Stimulated activated CD8-positive, alpha-beta memory T cell treated with anti-CD3 and anti-CD28 coated beads, Interleukin-12 subunit alpha, Interleukin-12 subunit beta, amount 100 ng/mL, for 4 hours (primary cell): ENCODE measurements at places on chromosomes 5 and 9.

GRCh38 chr9:137052998-137053943 lies 590 bp downstream of the ENTPD2 start:
- DNase-seq: no peak

DNA sequence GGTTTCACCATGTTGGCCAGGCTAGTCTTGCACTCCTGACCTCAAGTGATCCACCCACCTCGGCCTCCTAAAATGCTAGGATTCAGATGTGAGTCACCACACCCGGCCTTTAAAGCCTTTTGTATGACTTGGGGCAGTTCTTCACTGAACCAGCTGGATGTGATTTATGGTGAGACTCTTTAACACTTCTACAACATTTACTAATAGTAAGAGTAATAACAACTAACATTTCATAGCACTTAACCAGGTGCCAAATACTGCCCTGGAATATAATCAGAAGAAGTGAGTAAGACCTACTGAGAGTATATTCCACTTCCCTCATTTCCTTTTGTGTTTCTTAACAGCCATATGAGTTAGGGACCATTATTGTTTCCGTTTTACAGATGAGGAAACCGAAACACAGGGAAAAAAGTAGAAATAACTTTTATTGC lies 10.0 kb downstream of the ZSWIM6 start:
- no peak for DNase-seq

GRCh38 chr9:31808766-31809165 lies 575.7 kb upstream of the ACO1 start:
- no peak for DNase-seq

- no peak for DNase-seq
Measured at GRCh38 chr9:90333226-90333625, 309.4 kb downstream of the DIRAS2 start.

- DNase-seq: no peak
Measured at GRCh38 chr5:115460472-115460871, 84.1 kb downstream of the FEM1C start.

DNA sequence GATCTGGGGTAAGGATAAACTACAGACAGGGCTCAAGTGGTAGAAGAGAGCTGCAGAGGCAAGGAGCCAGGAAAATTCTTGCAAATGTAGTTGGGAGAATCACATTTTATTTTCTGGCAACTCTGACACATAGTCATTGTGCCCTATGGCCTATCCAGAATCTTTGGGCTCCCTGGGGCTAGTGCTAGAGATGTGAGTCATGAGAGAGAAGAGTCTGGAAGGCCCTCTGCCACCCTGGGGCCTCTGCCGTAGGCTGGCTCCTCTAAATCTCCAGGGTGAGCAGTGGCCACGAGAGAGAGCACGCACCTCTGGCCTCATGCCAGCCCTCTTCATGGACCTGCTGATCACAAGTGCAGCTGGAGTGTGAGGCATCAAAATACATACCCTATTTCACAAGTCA lies 74.3 kb upstream of the SSBP2 start:
- no peak for DNase-seq

DNA sequence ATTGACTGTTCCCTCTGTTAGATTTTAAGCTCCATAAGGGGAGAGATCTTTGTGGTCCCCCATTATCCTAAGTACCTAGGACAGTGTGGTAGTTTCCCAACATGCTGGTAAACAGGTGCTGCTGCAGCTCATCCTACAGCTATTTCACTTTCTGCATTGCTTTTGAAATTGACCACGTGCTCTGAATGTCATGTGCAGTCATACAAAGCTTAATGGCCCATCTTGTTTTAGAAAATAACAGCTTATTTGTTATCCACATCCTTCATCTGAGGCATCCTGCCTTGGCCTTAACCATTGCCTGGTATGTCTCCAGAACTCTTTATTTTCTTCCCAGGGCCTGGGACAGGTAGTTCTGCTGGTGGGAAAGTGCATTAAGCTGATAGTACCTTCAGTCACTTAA lies 14.7 kb downstream of the PIK3R1 start:
- no peak for DNase-seq

GRCh38 chr5:171528865-171529614 lies 109.6 kb downstream of the FGF18 start:
- DNase-seq: no peak

GRCh38 chr5:137228816-137229215 lies 270.3 kb downstream of the SPOCK1 start:
- no peak for DNase-seq

DNA sequence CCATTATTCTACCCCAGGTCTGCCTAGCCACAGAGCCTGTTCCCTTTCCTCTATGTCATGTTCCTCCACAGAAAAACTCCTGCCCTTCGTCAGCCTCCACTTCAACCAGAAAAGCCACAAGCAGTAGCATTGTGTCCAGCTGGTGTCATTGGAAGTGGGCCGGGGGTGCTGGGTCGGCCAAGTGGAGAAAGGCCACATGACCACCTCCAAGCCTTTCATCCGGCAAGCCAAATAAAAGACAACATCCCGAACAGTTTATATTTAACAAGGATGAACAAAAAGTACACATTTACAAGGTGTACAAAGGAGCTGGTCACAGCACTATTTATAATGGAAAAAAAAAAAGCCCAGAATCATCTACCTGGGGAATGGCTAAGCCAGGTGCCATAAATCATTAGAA lies 16.1 kb upstream of the SPOCK1 start:
- DNase-seq: no peak

GRCh38 chr9:113516840-113517577 lies 53.5 kb downstream of the RGS3 start:
- peak; percentile 57 for DNase-seq

DNA sequence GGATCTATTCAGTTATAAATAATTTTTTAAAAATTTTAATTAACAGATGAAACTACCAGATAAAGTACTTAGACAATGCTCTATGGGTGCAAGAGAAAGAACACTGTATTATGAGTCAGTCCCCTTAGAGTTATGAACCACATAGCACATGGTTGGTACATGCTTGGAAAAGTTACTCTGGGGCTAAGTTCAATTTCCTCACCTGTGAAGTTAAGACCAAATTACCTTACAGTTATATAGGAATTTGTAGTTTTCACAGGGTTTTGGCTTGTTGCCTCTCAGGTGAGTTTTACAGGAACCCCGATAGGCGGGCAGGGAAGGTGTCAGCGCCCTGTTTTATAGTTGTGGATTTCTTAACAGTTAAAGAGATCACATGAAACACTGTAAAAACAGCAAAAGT lies 1.2 kb downstream of the PANK3 start:
- no peak for DNase-seq

DNA sequence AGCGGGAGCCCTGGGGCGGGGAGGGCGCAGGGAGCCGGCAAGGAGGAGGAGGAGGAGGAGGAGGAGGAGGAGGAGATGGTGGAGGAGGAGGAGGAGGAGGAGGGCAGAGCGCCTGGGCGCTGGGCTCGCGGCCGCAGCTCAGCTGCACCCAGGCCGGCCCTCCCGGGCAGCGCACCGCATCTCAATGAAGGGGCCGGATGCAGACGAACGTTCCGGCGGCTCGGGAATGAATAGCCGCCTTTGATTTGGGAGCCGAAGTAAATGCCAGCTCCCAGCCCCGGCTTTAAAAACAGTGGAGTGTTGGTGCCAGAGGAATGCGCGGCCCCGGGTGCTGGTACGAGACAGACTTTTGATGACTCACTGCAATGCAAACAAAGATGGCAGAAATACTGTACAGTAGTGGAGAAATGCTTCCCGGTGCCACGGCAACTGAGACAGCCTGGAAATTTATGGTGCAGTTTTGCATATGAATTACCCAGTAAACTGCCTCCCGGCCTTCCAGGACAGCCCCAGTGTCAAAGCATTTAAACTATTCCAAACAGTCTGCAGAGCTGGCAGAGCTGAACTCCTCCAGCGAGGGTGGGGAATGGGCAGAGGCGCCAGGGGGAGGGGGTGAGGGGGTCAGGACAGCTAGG lies 43.1 kb downstream of the NACC2 start:
- DNase-seq: no peak

DNA sequence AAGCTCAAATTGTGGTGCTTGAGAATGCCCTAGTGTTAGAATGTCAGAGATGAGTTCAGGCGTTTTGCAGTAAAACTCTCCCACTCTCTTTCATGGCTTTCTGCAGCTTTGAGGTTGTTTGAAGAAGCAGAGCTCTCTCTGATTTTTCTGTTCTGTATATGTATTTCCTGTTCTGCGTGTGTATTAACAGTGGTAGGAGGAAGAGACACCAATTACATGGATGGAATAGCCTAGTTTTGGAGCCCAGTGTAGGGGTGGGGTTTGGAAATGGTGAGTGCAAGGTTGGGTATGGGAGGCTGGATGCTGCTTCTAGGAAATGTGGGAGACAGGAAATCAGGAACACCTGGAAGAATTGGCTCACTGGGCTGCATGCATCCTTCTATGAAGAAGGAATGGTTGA lies 12.4 kb downstream of the LARP1 start:
- DNase-seq: no peak

DNA sequence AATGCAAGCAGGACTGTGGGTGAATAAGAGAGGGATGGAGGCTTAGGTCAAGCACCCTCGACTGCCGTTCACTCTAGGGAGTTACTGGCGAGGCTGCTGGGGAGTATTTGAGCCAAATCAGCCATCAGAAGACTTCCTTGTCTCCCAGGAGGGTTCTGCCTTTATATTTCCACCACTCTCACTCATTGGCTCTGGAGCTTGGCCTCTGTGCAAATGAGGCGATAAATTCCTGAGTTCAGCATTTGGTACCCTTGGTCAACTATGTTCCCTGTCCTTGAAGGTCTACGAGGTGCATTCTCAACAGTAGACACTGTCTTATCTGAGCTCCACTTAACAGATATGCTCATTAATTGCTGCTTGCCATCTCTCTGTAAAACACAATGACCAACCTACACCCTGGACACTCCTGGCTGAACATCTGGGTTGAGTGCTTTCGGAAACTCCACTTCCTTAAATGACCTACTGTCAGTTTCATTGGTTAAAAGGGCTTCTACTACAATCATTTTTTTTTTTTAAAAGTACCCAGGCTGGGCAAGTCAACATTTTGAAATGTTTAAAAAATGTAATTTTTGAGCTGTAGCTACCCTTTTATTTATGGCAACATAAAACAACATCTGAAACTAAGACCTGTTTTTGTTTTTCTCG lies 153.2 kb downstream of the NTRK2 start:
- DNase-seq: no peak

DNA sequence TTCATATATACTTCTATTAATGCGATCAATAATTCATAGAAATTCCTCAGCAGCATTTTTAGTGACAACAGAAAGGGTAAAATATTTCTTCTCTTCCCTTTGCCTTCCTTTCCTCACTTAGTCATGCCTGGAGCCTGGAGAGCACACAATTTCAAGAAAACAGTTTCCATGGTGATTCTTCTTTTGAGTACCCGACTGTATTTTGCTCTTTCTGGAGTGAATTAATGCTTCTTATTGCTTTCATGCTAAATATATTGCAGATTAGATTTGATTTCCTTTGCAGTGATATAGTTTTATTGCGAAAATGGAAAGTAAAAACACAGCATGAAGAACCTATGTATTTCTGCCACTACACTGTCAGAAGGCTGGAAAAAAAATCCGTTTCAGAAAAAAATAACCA lies 153.5 kb downstream of the PPP2R2B start:
- DNase-seq: no peak

GRCh38 chr5:173010547-173011464 lies 27.2 kb downstream of the ATP6V0E1 start:
- no peak for DNase-seq

DNA sequence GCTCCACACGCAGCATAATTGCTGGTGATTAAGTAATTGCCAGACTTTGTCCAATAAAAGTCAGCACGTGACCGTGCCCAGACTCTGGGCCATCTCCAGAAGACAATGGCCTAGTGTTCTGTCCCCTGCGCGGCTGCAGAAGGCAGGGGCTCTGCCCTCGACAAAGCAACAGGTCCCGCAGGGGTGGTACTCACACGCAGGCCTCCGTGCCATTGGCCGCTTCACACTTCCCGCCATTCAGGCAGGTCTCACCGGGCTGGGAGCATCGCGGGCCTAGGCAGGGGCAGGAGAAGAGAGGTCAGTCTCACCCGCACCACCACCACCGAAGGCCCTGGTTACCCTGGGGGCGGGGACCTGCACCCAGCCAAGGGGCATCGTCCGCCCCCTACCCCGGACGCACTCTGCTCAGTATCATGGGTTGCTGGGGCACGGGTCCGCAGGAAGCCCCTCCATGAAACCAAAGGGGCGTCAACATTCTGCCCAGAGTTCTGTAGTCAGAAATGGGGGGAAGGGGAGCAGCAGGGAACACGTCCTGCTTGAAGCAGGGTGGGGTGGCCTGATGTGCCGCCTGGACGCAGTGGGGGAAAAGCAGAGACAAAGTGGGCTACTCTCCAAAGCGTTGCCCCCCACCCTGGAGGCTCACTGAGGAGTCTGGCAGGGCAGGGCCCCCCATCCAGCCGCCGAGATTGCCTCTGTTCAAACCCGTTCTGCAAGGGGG lies 1.9 kb downstream of the NOTCH1 start:
- no peak for DNase-seq

DNA sequence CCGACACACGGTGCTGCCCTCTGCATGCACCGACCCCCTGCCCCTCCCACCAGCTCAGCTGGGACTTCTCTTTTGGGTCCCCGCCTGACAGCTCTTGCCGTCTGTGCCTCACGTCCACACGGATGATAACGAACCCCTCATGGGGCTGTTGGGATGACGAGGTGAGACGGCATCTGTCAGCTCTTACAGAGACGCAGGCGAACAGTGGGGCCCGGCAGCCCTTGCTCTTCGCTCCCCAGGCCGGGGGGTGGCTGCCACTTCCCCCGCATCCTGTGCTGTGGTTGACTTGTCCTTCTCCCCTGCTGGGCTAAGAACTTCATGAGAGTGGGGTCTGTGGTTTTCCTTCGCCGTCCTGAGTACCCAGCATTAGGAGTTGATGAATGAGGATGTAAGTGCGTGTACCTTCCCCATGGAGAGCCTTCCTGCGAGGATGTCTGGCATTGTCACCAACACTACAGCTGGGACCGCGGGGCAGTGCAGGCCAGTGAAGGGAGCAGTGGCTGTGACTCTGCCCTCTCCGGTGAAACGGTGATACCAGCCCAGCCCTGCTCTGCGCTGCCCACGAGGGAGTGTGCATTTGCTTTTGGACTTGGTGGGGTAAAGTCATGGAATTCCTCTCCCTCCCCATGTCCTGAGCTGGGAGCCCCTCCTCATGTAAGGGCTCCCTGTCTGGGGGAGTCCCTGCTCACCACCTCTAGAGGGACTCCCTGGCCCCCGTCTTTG lies 23.2 kb downstream of the HK3 start:
- DNase-seq: no peak

DNA sequence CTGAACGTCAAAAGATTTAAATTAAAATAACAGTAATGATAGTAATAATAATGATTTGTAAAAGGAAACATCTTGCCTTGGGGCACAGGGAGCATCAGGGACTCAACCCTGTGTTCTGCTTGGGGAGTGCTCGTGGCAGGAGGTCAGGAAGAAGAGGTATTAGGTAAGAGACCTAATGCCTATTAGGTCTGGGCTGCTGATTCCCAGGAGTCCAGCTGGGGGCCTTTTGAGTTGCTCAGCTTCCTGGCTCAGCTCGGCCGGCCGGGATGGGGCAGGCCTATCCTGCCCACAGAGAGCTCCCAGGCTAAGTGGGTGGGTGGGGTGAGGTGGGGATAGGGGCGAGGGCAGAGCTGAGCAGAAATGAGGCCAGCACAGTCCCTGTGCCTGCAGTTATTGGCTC lies 17.5 kb downstream of the LMX1B start:
- no peak for DNase-seq

- no peak for DNase-seq
Measured at GRCh38 chr5:5523066-5523505, 100.6 kb downstream of the ICE1 start.
